ENCODE measurements at places on chromosomes 4 and X.

DNA sequence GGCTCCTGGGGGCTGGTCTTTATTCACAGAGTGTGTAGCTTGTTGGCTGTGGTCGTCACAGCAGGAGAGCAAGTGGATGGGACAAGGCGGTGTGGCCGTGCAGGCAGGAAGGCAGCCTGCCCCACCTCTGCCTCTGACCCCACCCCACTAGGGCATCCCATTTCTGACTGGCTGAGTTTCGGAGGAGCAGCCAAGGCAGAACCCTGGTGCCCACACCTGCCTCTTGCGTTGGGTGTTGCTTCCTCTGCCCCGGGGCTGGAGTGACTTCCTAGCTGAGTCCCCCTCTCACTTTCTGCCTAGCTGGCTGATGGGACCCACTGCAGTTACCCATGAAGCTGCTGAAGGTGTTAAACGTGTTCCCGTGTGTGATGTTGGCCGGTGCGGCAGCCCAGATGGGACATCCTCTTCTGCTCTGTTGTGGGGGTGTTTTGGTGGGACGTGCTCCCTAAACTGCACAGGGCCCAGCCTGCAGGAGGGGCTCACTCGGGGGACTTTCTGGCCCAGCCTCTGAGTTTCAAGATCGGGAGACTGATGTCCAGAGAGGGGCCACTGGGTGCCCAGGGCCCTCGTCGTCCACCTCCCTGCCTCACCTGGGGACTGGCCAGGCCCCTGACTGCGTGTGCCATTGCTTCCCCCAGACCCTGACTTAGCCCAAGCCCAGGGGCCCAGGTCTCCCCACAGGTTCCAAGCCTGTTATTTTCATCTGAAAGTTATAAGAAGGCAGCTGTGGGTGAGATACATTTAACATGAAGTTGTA is 101.5 kb downstream of the PSAPL1 start:
- no peak for DNase-seq

DNA sequence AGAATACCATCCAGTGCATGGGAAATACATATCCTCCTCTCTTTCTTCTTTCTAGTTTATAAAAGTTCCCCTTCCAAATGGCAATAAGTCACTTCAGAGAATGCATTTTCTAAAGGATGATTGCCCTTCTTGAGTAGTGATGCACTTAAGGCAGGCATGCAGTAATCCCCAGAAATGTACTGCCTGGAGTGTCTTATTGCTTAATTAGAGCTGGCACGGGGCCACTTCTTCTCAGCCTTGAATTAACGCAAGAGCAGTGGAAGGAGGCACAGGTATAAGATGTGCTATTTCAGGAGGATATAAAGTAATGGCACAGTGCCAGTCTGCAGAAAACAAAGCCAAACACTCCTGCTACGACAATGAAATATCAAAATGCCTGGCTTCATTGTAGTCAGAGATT is 371.4 kb upstream of the FAM241A start:
- peak; percentile 50 for DNase-seq

DNA sequence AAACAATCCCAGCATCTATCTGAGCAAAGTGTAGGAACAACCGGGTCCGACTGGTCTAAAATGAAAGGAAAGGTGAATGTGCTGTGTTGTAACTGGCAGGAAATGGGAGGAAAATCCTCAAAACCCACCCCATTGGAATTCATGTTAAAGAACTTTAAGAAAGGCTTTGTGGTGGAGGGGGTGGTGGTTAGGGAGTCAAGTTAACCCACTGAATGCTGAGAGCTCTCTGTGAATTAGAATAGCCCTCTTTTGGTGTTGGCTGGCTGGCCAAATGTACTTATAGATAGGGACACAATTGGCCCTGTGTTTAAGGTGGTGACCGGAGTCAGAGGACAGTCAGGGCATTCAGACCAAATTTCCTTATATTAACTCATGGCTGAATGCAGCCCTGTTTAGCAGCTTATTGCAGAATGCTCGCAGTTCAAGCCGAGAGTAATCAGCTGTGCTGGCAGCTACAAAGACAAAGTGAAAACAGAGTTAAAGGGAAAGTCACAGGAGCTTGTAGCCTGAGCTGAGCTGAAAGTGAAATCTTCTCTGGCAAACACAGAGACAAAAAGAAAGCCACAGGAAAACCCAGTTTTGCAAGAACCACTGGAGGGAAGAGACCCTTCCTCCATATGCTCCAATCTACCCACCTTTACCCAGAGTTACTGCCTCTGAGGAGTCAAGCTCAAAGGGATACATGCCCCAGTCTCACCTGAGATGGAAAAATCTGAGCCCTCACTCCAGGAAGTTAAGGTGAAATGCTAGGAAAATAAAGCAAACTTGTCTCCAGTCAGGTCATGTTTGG is 38.5 kb upstream of the UGT2B7 start:
- DNase-seq = no peak

DNA sequence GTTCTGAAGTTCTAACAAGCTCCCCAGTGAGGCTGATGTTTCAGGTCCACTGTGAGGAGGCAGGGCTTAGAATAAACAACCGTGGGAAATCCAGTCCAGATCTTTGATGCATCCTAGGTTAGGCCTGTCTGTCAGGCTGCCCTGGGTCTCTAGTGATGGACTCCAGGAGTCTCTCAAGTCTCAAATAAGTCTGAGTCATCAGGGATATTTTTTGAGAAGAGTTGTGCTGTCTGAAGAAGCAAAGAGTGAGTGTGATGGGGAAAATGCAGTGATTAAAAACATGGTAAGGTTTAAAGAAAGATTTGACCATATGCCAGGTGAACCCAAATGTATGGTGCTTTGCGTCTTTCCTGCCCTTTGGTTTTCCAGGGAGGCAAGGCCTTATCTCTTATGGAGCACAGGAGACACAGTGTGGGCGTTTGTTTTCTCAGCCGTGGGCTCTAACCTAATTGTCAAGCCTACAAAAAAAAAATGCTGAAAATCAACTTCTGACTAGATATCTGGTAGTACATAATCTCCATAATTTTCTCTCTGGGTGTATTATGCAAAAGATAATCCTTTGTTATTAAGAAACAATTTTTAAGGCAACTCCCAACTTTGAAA is 100.7 kb downstream of the PTTG2 start:
- no peak for DNase-seq

DNA sequence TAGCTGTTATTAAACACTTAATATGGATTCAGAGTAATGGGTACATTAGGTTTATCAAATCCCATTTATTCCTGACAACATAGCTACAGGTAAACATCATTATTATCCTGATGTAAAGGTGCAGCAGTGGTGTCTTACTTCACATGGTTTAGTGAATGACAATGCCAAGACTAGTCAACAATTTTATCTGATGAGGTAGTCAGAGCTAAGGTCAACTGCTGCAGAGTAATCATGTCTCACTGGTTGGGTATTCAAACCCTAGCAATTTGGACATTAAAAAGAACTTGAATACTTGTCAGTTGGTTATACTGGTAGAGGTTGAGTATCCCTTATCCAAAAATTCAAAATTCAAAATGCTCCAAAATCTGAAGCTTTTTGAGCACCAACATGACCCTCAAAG is 117.6 kb downstream of the MAB21L2 start:
- no peak for DNase-seq

DNA sequence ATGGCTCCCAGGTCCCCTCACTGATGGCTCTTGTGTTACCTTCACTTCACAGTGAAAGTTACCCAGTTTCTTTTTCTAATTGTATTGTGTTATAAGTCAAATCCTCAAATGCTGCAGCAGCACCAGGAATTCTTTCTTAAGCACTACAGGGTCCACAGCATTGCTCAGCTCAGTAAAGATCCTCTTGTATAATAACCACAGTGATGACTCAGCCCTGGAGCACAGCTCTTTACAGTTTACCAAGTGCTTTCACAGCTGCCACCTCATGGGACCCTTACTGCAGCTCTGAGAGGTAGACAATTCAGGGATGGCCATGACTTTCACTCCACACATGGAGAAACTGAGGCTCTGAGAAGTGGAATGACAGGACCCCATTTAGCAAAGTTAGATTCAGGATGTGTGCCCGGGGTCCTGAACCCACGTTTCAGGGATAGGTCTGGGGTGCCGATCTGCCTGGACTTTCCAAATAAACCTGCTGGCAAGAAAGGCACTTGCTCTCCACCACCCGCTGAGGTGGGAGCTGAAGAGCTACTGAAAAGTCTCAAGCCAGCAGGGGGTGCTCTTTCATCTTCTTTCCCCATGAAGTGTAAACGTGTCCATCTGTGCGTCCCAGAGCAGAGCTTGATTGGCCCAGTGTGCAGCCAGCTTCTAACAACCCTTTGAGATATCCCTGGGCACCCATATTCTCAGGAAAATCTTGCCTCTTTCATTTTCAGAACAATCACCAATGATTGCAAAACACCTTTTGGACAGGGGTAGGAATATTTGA is 35.7 kb upstream of the GABRQ start:
- no peak for DNase-seq
